Airway epithelial cell (primary cell): ENCODE measurements at places on chromosomes 4 and X. TPM values are rescaled to one million over a fixed set of nuclear protein-coding genes. Genes with fewer than 3 reads are reported as not detected.

Gene FABP2
- not detected in 2 replicates for total RNA-seq

Gene POU4F2
- total RNA-seq, result not detected in 2 replicates

Gene GYG2
- total RNA-seq, result 0.05 and 0.07 TPM in 2 replicates

Gene ERVMER34-1
- total RNA-seq, result 2.7 and 4.2 TPM in 2 replicates

Gene MAGEC3
- not detected in 2 replicates for total RNA-seq

Gene CSAG1
- not detected in 2 replicates for total RNA-seq

Gene HSD17B10
- total RNA-seq, result 105 and 114 TPM in 2 replicates

Gene CD38
- total RNA-seq, result 0.07 TPM in 1 of 2 replicates, not detected in the other

Gene FOXR2
- total RNA-seq, result not detected in 2 replicates

Gene SULT1B1
- 0.05 and 0.28 TPM in 2 replicates for total RNA-seq
